ENCODE measurements at places on chromosomes 3 and 15. TPM values are rescaled to one million over a fixed set of nuclear protein-coding genes. Genes with fewer than 3 reads are reported as not detected.

The MITF gene
- 0.15 TPM for total RNA-seq

The CSTA gene
- total RNA-seq: not detected

The GOLGA6A gene
- not detected for total RNA-seq

The CILP gene
- total RNA-seq: not detected

The PAQR9 gene
- total RNA-seq: not detected

The TMCO5A gene
- total RNA-seq: not detected

The SMAD6 gene
- 0.04 TPM for total RNA-seq

The ALDH1L1 gene
- not detected for total RNA-seq

The BUB1B gene
- 57.1 TPM for total RNA-seq
